Stimulated activated CD4-positive, alpha-beta T cell treated with anti-CD3 and anti-CD28 coated beads, Interleukin-1b, Interleukin-23, amount 100 ng/mL, for 24 hours (primary cell): ENCODE measurements at places on chromosomes 3 and 15.

- DNase-seq = no peak
Measured at GRCh38 chr3:127473244-127474024, 117.1 kb downstream of the TPRA1 start.

DNA sequence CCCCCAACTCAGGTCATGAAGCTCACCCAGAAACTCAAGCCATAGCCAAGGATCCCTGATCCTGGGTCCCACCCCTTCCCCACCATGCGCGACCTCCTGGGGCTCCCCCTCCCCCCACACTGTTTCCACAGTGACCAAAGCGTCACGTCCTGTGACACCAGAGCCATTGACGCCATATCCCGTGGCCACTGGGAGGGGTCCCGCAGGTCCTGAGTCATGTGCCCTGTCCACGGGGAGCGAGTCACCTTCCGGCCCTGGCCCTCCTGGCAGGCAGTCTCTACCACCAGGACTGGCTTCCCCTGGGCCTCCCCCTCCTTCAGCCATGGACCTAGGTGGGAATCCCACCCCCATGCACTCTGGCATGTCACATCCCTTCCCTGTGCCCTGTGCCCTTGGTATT is 15.6 kb downstream of the SEMA3F start:
- no peak for DNase-seq

GRCh38 chr3:15299036-15299435 is 33.4 kb downstream of the SH3BP5 start:
- DNase-seq = no peak

GRCh38 chr3:173800154-173800553 is 402.6 kb downstream of the NLGN1 start:
- no peak for DNase-seq

- DNase-seq = no peak
Measured at GRCh38 chr15:69792823-69793222, 304.9 kb downstream of the TLE3 start.

DNA sequence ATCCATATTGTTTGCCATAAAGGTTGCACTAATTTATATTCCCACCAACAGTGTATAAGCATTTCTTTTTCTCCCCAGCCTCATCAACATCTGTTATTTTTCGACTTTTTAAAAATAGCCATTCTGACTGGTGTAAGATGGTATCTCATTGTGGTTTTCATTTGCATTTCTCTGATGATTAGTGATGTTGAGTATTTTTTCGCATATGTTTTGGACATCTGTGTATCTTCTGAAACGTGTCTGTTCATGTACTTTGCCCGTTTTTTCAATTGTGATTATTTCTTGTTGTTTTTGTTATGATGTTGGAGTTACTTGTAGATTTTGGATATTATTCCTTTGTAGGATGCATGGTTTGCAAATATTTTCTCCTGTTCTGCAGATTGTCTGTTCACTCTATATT is 46.5 kb downstream of the TP63 start:
- DNase-seq = no peak

DNA sequence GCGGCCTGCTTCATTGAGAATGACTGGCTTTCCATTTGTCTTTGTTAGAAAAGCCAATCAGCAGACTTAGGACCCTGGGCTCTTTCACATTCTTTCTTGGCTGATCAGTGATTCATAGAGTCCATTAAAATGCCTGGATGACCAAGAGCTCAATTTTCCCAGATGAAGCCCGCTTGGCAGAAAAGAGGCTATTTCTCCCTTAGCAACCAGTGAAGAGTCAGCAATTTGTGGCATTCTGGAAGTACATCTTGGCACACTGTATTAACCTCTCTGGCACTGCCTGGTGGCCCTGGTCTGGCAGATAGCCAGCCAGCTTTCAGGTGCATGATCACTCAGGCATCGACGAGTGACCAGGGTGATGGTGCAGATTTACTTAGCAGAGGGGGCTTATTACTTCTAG is 145.7 kb upstream of the PLAAT1 start:
- DNase-seq = no peak

DNA sequence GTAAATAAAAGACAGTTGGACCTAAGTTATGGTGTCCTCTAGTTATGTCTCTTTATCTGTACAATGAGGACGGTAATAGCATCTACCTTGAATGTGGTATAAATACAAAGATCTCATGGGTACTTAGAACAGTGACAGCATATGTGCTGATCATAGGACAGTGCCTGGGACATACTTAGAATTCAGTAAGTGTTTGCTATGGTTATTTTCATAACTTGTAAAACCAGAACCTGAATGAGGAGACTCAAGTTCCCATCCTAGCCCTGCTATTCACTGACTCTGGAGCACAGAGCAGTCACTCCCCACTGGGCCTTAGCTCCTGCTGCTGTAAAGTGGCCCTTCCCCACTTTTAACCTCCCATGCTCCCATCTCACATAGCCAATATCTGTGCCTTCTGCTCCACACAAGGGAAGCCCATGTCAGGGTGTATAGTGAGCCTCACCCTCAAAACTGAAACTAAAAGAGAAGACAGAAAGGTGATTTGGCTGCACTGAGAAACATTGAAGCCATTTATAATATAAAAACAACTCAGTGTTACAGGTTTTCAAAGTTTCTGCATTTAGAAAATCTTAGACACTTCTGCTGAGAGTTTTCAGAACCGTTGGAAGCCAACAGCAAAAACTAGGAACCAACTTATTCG is 225.4 kb upstream of the UBE2E2 start:
- DNase-seq = no peak

DNA sequence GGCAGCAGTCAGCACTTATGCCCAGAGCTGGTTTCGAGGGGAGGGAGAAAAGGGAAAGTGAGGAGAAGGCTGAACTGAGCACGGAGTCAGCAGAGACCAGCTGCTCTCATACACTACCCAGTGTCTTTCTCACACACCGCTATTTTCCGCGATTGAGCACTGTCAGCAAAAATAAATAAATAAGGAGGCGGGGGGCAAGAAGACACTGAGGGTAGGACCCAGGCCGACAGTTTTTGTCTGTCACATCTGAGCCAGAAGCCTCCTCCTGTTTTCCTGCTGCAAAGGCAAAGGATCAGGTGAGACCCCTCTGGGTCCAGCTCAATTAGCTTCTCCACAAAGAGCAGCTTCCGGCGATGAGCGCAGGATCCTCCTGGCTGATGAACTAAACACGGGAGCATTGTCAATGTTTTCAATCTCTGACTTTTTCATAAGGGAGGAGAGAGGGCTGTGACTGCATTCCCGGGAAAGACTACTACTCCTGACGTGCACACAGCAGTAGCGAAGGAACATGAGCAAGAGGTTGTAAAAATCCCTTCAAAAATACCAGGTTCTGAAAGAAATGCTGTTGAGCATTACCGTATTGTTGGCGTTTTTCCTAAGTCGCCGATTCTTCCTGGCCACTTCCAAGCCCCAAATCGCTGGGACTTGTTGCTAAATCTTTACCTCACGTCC is 1.3 kb downstream of the FRMD5 start:
- DNase-seq = no peak

DNA sequence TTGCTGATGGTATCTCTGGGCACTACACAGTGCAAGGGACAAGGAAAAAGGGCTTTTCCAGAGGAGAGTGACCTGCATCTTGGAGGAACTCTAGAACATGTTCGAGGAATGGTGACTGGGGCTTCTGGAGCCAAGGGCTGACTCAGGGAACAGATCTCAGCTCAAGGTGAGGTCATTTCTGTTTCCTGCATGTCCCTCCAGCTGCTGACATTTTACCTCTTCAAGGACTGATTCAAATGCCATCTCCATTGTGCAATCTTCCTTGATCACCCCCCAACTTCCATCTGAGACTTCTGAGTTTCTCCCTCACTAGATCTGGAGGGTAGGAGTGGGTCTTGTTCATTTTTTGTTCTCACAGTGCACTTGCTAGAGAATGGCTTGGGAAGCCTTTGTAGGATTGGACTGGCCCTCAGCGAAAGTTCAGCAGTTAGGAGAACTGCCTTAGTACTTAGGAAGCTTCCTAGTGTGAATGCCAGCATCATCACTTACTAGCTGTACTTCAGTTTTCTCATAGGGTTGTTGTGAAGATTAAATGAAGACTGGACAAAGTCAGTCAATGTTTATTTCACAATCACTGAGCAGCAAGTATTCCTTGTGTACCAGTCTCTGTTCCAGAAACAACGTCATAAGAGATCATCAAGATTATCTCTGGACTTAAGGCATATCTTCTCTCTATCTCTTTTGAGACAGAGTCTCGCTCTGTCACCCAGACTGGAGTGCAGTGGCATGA is 2.6 kb upstream of the IDH3A start:
- no peak for DNase-seq

GRCh38 chr3:97694876-97695275 is 69.7 kb upstream of the ARL6 start:
- DNase-seq = no peak

- no peak for DNase-seq
Measured at GRCh38 chr3:126745760-126746394, 41.8 kb downstream of the CHCHD6 start.

- DNase-seq = no peak
Measured at GRCh38 chr3:46849686-46850467, 13.4 kb downstream of the MYL3 start.

- DNase-seq = no peak
Measured at GRCh38 chr3:139940622-139941021, 5.6 kb downstream of the CLSTN2 start.

DNA sequence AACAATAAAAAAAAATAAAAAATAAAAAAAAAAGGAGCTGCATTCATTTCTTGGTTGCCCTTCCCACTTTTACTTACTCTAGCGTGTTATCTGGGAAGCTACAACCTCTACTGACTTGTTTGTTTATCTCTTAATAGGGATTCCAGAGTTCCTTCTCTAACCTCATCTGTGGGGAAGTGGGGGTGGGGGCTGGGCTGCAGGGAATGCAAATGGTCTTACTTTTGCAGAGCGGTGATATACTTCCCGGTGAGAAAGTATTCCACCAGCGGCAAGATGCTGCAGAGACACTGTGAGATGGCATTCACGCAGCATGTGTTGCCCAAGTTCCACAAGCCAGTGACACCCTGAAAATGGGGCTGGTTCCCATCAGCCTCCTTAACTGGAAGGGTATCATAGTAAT is 2.1 kb downstream of the USP50 start:
- no peak for DNase-seq

DNA sequence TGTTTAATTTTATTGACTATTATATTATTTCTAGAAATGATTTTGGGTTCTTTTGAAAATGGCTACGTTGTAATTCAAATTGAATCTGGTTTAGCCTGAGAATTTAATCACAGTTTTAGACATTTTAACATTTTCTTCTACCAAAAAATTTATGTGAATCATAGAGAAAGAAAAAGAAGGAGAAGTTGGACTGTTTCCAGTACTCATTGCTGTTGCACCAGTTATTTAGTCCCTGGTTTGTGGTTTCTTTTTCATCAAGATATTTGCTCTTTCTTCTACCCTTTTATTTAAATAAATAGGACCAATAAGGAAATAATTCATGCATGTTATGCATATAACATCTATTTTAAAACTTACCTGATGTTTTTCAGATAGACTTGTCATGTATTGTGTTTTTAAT is 1337.1 kb downstream of the ROBO1 start:
- no peak for DNase-seq
